Right atrium auricular region (tissue), 2 donors: ENCODE measurements at places on chromosomes 1 and 21. TPM values are rescaled to one million over a fixed set of nuclear protein-coding genes. Genes with fewer than 3 reads are reported as not detected.

DNA sequence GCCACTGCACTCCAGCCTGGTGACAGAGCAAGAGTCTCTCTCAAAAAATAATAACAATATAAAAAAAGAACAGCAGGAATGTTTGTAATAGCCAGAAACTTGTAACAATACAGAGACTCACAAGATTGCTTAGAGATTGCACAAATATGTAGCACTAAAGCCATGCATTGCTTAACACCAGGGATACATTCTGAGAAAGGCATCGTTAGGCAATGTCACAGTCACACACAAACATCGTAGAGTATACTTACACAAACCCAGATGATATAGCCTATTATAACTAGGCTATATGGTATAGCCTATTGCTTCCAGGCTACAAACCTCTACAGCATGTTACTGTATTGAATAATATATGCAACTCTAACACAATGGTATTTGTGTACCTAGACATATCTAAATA, 45.3 kb downstream of the GPATCH2 start:
- DNase-seq = no peak

GRCh38 chr21:42010507-42011495, 641 bp upstream of the ZBTB21 start:
- no peak for DNase-seq

DNA sequence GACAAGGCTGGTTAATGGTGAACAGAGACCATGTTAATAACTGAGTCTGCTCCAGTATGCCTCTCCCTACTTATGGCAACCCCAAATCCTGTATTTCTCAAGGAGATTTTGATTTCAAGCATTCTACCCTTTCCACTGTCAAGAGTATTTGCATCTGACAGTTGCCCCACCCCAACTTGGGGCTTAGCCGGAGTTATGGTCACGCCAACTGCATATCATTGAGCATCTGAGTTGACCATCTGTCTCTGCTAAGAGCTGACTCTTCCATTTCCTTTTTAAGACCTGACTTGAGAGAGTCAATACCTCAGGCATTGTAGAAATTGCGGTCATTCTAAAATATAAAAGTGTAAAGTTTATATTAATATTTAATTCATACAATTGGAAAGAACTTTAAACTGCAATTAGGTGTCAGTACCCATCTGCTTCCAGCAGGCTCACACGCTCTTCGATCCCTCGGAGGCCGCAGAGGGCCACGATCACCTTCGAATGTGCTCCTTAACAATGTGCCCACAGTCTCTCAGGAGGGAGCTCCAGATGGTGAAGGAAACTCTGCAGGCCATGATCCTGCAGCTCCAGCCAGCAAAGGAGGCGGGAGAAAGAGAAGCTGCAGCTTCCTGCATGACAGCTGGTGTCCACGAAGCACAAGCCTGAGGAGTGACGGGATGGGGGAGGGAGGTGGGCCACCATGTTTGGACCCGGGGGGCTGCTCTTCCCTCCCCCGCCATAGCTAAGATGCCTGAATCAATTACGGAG, 409.8 kb downstream of the DISC1 start:
- DNase-seq = no peak

GRCh38 chr1:222811671-222812070, 3.2 kb upstream of the DISP1 start:
- no peak for DNase-seq

GRCh38 chr1:210394281-210394821, 65.6 kb downstream of the HHAT start:
- peak; percentile 73 for DNase-seq

GRCh38 chr21:25916226-25916625, 181.5 kb downstream of the GABPA start:
- no peak for DNase-seq

CYP4Z1 gene
- total RNA-seq = not detected
